ENCODE measurements at places on chromosomes 5 and 9.

DNA sequence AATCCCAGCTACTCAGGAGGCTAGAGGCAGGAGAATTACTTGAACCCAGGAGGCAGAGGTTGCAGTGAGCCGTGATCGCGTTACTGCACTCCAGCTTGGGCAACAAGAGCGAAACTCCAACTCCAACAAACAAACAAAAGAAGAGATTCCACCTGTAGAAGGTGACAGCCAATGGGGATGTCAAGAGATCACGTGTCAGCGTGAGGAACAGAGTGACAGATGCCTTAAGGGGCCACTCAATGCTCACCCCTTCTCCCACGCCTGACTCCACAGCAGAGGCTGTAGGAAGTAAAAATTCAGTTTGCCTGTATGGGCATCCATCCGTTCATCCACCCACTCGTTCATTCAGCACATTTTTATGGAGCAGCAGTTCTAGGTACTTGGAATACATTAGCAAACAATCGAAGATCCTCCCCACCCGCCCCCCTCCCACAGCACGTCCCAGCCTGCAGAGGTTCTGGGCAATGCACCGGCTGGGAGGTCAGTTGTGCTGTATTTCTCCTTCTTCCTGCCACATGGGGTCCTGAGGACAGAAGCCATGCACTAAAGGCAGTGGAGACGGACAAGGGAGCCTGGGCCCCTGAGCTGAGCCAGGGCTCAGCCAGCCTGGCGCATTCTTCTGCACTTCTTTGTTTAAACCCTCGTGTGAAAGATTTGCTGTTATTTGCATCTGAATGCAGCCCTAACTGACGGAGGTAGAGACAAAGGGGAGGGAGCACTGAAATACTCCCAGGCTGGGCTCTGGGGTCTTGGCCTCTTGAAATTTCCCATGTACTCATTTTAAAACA, 11.3 kb upstream of the RNF130 start:
- DNase-seq: no peak

GRCh38 chr5:1637639-1638481, 114.1 kb upstream of the LPCAT1 start:
- DNase-seq: no peak

GRCh38 chr9:94881023-94881422, 154.5 kb downstream of the AOPEP start:
- DNase-seq: no peak

GRCh38 chr5:116613445-116613844, 38.8 kb upstream of the SEMA6A start:
- no peak for DNase-seq

- peak; percentile 68 for DNase-seq
Observed at GRCh38 chr9:136996361-136997292, at the start of gene CLIC3. Gene CLIC3 (minus strand): TSS chr9:136996568. CDS start chr9:136996543, 25 bp downstream.

DNA sequence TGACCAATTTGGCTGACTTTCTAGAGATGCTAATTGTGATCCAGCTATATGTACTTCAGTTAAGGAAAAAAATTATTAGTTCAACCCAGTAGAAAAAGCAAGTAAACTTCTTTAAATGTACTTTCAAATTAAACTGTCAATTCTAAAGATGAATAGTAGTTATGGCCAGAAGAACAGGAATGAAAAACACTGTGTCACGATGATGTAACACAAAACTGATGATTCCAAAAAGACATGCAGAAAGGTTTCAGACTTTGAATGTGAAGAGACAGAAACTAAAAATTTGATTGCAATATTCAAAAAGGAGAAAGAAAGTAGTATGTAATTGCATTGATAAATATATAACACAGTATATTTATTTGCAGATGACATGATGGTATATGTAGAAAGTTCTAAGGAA, 127.3 kb upstream of the NR4A3 start:
- DNase-seq: no peak

GRCh38 chr9:70076678-70077077, 33.0 kb downstream of the MAMDC2 start:
- DNase-seq: no peak

GRCh38 chr5:130109152-130109551, 204.9 kb downstream of the CHSY3 start:
- peak; percentile 10 for DNase-seq

- DNase-seq: no peak
Observed at GRCh38 chr9:98327249-98327561, 71.8 kb upstream of the TBC1D2 start.

- DNase-seq: no peak
Observed at GRCh38 chr5:94841598-94842322, 223.3 kb downstream of the SLF1 start.

All from CD4-positive, alpha-beta T cell treated with Interleukin-12 subunit alpha and Interleukin-12 subunit beta, for 1 hour (primary cell).